Stimulated activated CD4-positive, alpha-beta T cell treated with anti-CD3 and anti-CD28 coated beads, Interleukin-15, amount 100 ng/mL, for 1 hour (primary cell): ENCODE measurements at places on chromosomes 12 and 14.

- DNase-seq, result no peak
Observed at GRCh38 chr12:86741531-86741930, 485.3 kb upstream of the MGAT4C start.

GRCh38 chr14:104894331-104895206, 29.5 kb downstream of the CEP170B start:
- no peak for DNase-seq

- DNase-seq, result no peak
Observed at GRCh38 chr12:54605138-54605970, 16.9 kb upstream of the PPP1R1A start.

DNA sequence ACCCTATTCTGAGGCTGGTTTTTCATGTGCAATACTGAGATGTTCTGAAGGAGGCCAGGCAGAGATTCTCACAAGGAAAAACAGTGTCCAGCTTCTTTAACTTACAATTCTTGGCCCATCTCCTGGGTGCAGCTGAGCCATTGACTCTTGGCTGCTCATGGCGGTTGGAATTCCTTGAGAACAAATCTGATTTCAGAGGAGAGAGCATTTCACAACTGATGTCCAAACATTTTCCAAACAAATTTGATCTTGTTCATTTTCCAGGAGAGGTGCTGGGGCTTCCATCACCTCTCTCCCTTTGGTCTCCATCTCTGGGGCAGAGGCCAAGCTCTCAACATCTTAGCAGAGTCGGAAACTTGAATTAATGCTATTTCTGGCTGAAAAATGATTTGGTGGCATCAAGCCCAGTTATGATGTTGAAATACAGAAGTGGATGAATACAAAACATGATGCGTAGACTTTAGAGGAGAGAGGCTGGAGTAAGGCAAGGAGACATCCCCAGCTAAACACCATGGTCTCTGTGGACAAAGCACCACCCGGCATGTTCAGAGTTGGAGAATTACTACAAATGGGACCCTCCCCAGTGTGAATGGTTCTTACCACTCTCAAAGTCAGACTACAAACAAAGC, 593.0 kb downstream of the VRK1 start:
- DNase-seq, result no peak

DNA sequence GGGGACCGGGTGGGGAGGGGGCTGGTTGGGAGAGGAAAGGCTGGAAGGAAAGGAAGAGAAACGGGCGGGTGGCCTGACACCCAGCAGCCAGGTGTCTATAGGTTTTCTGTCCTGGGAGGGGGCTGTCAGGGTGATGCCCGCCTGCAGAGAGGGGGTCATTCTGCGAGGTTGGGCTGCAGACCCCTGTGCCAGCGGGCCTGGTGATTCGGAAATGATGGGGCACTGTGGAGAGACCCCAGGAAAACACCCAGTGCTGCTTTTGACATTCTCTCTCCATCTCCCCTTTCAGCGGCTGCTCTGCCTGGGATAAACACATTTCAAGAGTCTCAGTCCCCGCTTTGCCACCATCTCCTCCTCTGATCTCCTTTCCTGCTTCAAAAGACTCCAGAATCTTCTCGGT, 168.5 kb upstream of the RTL1 start:
- no peak for DNase-seq

GRCh38 chr12:120529641-120530417, 871 bp upstream of the COQ5 start:
- DNase-seq, result no peak

DNA sequence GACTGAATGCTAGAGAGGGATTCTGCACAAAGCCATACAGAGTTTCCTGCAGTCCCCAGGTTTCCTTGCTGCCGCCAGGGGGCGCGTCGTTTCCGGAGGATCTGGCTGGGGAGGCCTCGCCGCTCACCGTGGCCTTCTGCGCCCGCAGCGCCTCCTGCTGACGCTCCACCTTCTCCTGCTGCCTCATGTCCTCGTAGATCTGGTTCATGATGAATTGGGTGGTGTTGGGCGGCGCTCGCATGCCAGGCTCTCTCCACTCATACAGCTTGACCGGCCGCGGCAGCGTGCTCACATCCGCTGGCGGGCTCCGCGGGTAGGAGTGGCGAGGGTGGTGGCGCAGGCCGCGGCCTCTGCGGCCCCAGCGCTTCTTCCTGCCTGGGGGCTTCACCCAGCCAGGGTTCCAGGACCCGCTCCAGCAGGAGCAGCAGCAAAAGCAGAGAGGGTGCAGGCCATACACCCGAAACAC, 987 bp downstream of the CCER1 start:
- DNase-seq, result peak; percentile 3

- no peak for DNase-seq
Observed at GRCh38 chr12:638953-639557, 24.2 kb downstream of the NINJ2 start.
